NCI-H1417 treated with DMSO at 0.1 percent for 48 hours (cell line): ENCODE measurements at places on chromosomes 5 and 9.

GRCh38 chr9:114006931-114007691 is 71.0 kb downstream of the AMBP start:
- DNase-seq: no peak

- no peak for DNase-seq
Observed at GRCh38 chr5:112684737-112685136, 52.9 kb upstream of the APC start.

DNA sequence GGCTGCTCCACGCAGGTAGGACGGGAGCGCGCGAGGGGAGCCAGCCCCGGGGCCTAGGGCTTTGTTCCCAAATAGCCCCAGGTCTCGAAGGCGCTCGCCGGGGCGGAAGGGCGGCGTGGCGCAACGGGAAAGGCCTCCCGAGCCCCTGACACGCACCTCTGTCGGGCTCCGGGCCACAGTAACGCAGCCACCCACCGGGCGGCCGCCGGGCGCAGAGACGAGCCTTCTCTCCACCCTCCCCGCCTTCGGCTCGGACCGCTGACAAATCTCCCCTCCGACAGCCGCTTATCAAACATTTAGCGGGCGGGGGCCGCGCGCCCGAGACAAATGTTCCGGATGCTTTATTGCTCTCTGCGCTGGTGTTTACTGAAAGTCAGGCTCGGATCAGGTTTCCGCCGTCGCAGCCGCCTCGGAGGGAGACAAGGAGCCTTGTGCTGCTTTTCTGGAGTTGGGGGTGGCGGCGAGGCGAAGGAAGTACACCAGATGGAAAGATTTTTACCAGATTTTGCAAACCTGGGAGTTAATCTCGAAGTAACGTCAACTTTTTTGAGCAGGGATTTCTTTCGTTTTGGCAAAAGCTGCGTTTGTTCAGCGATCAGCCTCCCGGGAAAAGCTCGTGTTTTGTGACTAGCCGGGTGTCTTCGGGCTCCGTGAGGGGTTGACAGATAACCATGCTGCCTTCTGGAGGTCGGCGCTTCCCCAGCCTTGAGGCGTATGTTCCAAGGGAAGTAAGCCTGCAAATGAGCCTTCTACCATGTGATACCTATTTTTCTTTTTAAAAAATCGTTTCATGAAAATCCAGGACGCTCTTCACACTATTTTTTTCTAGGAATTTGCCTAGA is 950 bp downstream of the RGMB start:
- no peak for DNase-seq

GRCh38 chr5:171801-172331 is 19.4 kb upstream of the LRRC14B start:
- no peak for DNase-seq

GRCh38 chr5:141973871-141974595 is 5.1 kb downstream of the RNF14 start:
- DNase-seq: no peak

DNA sequence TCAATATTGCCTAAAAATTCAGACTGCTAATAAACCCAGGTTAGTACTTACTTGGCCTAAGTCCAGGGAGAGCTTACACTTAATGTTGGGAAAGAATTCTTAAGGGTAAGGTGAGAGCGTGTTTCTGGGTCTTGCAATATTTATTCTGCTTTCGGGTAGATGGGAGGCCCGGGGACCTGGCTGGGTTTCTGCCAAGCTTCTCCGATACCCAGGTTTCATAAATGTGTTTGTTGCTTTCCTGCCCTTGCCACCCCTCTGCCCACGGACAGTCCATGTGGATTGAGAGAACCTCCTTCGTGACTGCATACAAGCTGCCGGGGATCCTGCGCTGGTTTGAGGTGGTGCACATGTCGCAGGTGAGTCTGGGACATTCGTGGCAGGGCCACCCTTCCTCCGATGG is 48.4 kb upstream of the FOXI1 start:
- no peak for DNase-seq

- DNase-seq: no peak
Observed at GRCh38 chr9:132609184-132609583, 26.8 kb downstream of the BARHL1 start.

- no peak for DNase-seq
Observed at GRCh38 chr5:41831155-41831554, 39.1 kb downstream of the OXCT1 start.

GRCh38 chr5:138869763-138870500 is 5.2 kb downstream of the LRRTM2 start:
- DNase-seq: no peak

DNA sequence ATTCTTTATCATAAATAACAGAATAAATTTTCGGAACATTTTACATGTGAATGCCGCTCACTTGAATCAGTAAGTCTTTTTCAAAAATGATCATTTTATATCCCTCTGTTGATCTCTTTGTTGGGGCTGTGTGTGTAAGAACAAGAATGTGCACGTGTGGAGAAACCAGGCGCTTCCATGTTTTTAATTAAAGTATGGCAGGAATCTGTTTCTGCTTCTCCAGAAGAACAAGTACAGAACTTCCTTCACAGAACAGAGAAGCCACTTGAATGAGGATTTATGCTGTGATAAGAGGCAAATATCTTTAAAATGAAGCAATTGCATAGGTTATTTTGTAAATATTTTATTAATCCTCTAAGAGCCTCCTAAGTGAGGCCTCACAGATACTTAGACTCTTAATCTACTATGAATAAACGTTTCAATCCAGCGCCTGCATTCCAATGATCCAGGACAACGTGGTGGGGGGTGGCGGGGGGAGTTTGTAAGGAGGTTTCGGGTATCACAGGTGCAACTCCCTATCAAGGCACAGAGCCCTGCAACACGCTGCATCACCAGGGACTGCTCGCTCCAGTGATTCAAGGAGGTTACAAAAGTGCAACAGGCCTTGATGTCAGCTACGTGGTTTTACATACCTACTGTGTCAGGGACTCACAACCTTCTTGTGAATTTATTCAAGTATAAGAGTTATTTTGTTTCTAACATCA is 409.2 kb downstream of the BNC2 start:
- no peak for DNase-seq

GRCh38 chr5:149702934-149703646 is 27.0 kb upstream of the PPARGC1B start:
- no peak for DNase-seq

- no peak for DNase-seq
Observed at GRCh38 chr9:37542895-37543294, 33.3 kb downstream of the FBXO10 start.

GRCh38 chr5:61641748-61642565 is 309.9 kb downstream of the ZSWIM6 start:
- DNase-seq: no peak

DNA sequence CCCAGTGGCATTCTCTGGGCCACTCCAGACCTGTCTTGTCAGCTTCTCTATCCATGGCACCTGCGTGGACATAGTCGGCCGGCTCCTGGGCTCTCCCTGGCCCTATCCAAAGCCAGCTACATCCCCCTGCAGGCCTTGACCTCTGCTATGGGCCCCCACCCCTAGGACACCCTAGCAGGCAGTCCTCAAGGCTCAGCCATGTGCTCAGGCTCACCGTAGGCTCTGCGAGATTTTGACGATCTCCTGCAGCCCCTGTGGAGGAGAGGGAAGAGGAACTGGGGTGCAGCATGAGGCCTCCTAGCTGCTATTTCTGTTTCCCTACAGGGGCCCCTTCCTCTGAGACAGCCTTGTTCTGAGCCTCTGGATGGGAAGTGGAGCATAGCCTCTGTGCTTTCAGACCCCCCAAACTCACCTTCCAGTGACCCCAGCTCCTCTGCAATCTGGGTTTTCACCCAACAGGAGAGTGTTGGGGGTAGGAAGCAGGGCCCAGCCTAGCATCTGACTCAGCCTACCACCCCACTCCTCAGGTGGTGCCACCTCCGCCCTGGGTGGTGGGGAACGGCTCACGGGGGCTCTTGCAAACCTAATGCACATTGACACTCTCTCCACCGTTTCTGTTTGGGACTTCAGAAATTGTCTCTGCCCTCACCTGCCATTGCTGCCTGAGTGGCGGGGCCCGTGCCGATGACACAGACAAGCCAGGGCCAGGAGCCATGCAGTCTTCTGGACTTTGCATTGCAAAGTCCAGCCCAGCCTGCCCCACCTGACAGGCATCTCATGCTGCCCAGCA is 36.7 kb downstream of the HRH2 start:
- DNase-seq: no peak

DNA sequence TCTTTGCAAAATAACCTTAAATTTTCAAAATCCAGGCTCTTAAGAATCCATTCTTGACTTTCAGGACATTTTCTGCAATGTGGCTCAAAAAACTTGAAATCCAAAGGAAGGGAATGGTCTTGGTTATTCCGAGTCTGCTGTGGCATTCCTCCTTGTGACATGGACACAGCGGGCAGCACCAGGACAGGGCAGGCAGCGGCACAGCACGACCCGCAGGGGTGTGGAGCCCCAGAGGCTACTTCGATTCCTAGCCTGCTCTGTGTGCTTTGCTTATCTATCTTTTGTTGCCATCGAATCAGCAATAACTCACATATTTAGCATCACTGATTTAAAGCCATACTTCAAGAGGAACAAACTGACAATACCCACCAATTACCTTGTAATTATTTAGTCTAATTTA is 420.2 kb upstream of the IRX1 start:
- no peak for DNase-seq

GRCh38 chr9:111916234-111916645 is 19.6 kb downstream of the UGCG start:
- no peak for DNase-seq

- peak; percentile 22 for DNase-seq
Observed at GRCh38 chr5:88952344-88952743, 69.4 kb upstream of the MEF2C start.

GRCh38 chr5:37816883-37817282 is 23.0 kb downstream of the GDNF start:
- DNase-seq: no peak

- no peak for DNase-seq
Observed at GRCh38 chr9:13990331-13990730, 323.6 kb downstream of the NFIB start.

DNA sequence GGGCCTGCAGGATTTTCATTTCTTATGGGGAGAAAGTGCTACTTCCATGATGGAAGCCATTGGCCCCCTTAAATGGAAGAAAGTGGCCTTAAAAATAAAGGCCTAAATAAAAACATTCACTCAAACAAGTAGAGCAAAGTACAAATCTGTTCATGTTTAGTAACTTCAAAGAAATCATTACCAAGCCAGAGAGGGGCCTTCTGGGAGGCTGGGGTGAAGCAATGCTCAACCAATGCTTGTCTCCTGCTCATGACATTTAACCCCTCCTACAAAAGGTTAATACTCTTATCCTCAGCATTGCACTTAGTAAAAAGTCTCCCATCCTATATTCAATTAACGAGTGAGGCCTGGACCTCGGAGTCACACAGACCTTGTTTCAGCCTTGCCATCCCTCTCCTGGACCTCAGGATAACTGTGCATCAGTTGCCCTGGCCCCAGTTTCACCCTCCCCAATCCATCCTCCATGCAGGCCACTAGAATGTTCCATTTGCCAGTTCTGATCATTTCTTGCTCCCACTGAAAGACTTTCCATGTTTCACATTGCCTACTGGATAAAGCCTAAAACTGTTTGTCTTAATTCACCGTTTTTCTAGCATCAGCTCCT is 36.9 kb upstream of the ALDH1B1 start:
- no peak for DNase-seq

- DNase-seq: no peak
Observed at GRCh38 chr5:158897444-158898160, 202.1 kb downstream of the EBF1 start.

DNA sequence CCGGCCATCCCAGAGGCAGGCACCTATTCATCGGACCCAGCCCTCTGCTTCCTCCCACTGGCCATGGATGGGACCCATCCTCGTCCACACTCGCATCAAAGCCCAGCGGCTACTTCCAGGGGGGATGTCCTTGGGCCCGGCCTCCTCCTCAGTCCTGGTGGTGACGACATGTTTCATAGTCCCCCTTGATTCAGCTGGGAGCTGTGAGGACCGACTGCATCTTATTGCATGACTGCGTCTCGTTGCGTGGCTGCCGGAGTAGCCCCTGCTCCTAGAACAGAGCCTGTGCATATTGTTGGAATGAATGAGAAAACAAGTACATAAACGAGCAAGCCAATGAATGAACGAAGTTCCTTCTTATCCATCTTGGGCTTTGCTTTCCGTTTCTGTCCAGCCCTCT is 12.8 kb downstream of the NCS1 start:
- DNase-seq: no peak

GRCh38 chr5:30505014-30505886 is 688.2 kb upstream of the CDH6 start:
- DNase-seq: no peak

DNA sequence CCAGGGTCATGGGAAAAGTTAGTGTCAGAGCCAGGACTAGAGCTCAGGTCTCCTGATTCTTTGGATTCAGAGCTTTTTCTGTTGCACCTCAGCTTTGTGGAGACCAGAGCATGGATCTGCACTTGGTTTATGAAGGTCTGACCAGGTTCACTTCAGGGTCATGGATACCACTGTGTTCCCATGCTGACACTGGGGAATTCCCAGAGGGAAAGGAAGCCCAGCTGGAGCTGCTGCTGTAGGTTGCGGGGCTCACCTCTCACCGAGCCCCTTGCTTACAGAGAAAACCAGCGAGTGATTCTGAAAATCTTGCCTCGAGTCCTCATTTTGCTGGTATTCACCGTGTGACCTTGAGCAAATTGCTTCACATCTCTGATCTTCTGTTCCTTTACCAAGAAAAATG is 83.0 kb downstream of the RGS3 start:
- DNase-seq: no peak

DNA sequence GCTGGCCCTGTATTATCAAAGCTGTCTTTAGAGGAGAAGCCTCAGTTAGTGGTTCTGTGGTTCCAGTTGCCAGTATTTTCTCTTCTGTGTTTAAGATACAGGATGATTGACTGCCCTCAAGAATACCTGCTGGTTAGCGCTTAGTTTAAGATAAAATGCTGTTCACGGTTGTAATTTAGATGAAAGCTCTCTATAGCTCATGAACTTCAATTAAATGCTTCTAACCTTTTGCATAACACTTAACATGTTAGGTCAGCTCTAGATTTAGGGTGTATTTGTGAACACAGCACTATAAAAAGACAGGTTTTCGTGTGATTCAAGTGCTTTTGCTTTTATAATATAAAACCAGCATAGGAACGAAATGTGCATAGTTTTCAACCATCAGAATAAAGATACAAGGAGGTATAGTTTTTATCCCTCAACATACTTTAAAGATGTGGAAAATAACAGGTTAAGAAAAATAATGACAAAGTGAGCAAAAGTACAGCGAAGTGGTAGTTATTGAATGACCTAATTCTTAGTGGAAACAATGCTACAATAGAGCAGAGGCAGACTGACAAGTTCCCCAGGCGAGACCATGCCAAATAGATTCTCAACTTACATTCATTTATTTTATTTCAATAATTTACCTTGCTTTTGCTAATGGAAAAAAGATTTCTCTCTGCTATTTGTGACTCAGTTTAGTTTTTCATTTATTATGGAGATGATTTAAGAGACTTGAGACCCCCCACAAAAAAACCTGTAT is 602.6 kb upstream of the DMAC1 start:
- no peak for DNase-seq

GRCh38 chr5:83531661-83532060 is 60.1 kb downstream of the VCAN start:
- no peak for DNase-seq

GRCh38 chr5:173456751-173457171 is 128.5 kb upstream of the STC2 start:
- no peak for DNase-seq

- DNase-seq: no peak
Observed at GRCh38 chr9:121273064-121273775, 5.3 kb downstream of the GSN start.
